CD4-positive, alpha-beta T cell treated with Interleukin-10 for 1 hour (primary cell): ENCODE measurements at places on chromosomes 2 and 18.

GRCh38 chr2:238682536-238682935, 165.3 kb upstream of the TWIST2 start:
- DNase-seq = no peak

GRCh38 chr2:155308367-155309009, 610.0 kb downstream of the KCNJ3 start:
- DNase-seq = no peak

DNA sequence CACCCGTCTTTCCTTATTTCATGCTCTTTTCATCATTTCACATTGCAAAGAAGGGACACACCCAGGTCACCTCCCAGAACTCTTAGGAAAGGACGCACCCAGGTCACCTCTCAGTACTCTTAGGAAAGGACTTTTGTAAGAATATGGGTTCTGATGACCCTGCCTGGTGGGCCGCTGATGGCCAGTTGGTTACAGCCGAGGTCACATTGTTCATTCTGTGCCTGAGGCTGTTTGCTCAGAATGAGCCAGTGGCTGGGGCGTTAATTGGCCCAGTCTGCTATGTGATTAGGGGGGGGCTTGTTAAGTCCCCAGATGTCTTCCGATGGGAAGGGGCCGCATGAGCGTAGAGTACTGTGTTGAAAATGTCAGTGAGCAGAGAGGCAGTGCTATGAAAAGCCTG, 9.4 kb downstream of the MLPH start:
- no peak for DNase-seq

- DNase-seq = no peak
Measured at GRCh38 chr2:177143444-177143843, 69.2 kb upstream of the HNRNPA3 start.

- DNase-seq = no peak
Measured at GRCh38 chr2:21229302-21229701, 105.5 kb downstream of the TDRD15 start.

DNA sequence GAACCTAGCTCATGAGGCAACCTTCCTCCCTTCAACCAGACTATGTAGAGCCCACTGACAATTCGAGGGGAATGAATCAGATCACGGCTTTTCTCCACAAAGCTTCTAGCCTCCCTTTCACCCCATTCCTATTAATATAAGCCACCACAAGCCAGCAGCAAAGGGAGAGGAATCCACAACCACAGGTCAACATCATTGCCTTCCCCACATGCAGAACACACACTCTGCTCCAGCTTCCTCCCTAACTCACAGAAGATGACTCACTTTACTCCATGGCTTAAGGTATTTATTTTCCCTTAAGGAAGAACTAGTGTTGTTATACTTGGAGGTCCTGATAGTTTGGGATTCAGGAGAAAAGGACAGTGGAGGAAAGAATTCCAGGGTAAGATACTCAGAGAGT, 272.2 kb downstream of the C1D start:
- DNase-seq = no peak

- DNase-seq = peak; percentile 32
Measured at GRCh38 chr2:240626531-240627300, 1.4 kb downstream of the GPR35 start.

- no peak for DNase-seq
Measured at GRCh38 chr2:103739921-103740320, 978.1 kb downstream of the TMEM182 start.
